ENCODE measurements at places on chromosomes 12 and 14.

DNA sequence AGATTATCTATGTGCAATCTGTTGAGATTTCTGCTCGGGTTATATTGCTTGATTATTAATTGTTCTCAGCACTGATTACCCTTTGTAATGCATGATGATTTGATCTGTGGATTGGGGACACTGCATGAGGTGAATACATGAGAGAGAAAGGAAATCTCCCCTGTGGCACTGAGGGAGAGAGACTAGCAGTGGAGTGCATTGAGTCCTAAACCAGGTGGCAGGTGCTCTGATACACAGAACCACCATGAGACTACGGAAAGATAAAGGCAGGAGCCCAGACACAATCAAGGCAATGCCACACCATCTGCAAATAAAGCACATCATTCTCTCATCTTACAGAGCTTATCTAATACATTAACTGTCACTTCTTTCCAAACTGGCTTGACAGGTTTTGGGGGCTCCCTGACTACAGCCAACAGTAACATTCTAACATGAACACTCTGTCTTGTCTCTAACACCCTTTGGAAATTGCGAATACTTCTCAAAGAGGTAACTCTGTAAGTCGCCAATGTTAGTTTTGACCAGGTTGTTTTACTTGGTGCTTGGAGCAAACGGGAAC lies 37.6 kb upstream of the TSPAN8 start:
- DNase-seq: no peak

DNA sequence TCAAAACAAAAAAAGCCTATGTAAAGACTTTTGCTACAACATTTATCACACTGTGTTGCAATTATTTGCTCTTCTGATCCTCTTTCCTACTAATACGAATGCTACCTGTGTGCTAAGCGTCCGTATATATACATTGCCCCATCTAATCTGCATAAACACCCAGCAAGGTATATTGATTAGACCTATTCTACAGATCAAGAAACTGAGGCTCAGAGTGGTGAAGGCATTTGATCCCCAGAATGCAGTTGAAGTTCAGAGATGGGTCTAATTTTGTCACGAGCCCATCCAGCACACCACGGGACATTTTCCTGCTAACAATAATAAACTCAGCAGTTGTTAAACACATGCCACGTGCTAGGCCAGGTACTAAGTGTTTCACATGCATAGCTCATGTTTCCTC lies 25.1 kb upstream of the CORO1C start:
- no peak for DNase-seq

- no peak for DNase-seq
These were observed 14.3 kb downstream of the CAMKK2 start for GRCh38 chr12:121282072-121282742.

DNA sequence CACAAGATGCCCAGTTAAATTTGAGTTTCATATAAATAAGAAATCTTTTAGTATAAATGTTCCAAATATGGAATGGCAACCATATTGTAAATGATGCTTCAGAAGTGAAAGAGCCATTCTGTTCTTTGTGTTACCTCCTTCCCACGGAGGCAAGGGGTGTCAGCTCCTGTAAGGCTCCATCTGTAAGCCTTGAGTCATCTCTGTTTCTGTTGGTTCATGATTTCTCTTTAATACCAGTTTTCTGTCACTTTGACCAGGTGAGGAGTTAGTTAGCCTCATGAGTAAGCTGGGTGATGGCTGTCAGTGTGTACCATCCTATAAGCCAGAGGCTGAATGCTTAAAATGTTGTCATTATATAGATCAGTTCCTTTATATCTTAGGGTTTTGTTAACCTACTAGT lies 61.9 kb downstream of the TMEM30B start:
- no peak for DNase-seq

DNA sequence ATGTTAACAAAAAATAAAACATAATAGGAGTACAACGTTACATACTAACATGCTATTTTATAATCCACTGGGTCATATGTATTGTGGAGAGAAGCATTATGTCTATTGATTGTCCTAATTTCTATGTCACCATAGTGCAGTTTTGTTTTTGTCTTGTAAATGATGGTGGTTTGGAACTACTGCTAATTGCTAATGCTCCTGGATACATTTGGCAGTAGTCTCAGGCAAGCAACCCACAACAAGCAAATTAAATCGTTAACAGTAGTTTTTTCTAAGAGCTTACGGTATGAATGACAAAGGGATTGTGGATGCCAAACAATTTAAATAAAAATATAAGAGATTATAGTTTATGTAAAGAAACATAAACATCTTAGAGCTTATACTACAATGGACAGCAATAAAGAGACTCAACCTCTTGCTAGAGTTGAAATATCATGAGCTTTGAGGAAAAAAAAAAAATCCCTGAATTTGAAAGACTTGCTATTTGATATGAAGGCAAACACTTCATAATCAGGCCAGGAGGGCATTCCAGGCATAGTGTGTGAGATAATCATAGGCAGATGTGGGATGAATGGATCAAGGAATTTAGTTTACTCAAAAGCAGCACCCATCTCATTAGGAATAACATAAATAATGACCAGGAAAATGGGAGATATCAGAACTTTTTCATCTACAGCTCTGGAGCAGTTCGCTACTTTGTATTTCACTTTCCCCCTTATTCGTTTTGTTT lies 181.3 kb downstream of the CCDC59 start:
- no peak for DNase-seq

DNA sequence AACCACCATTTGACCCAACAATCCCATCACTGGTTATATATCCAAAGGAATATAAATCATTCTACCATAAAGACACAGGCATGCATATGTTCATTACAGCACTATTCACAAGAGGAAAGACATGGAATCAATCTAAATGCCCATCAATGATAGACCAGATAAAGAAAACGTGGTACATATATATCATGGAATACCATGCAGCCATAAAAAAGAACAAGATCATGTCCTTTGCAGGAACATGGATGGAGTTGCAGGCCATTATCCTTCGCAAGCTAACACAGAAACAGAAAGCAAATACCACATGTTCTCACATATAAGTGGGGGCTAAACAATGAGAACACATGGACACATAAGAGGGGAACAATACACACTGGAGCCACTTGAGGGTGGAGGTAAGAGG lies 15.7 kb downstream of the CAPRIN2 start:
- no peak for DNase-seq

DNA sequence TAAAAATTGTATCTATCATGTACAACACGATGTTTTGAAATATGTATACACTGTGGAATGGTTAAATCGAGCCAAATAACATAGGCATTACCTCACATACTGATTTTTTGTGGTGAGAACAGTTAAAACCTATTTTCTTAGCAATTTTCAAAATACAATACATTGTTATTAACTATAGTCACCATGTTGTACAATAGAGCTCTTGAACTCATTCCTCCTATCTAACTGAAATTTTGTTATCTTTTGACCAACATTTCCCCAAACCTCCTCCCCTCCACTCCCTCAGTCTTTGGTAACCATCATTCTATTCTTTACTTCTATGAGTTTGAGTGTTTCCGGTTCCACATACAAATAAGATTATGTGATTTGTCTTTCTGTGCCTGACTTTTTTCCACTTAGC lies 6.8 kb upstream of the SLC38A2 start:
- no peak for DNase-seq

- no peak for DNase-seq
These were observed 250.2 kb downstream of the ANO2 start for GRCh38 chr12:5694759-5695409.

- no peak for DNase-seq
These were observed 105.1 kb downstream of the AEBP2 start for GRCh38 chr12:19544353-19544752.

GRCh38 chr12:12439636-12440035 lies 82.8 kb downstream of the BORCS5 start:
- DNase-seq: peak; percentile 65

DNA sequence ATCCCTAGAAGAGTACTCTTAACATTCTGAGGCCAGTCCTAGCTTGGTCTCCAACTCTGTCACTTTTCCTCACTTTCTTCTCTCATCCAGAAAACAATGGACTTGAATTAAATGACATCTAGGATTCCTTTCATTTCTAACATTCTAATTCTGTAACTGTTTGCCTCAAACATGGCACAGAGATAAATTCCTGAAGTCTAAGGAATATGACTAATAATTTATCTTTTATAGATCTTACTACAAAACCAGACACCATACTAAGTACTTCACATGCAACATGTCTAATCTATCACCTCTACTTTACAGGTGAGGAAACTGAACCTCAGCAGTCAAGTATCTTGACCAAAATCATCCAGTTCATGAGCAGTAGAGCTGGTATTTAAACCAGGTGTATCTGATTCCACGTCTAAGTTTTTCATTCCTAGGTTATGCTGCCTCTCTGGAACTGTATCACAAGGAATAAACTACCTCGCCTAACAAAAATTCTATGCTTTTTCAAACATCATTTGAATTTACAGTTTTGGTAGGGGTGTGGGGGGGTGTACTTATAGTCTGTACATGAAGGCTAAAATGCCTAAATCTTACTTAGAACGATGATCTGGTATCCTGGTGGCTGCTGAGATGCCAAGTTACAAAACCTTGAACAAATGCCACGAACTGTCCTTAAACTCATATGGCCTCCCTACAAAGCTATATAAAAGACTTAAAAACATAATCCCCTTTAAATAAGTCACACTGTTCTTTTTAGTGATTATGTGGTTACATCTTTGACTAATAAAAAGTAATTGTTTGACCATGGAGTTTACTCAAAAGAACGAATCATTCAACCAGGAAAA lies 41.6 kb downstream of the ATXN2 start:
- no peak for DNase-seq

DNA sequence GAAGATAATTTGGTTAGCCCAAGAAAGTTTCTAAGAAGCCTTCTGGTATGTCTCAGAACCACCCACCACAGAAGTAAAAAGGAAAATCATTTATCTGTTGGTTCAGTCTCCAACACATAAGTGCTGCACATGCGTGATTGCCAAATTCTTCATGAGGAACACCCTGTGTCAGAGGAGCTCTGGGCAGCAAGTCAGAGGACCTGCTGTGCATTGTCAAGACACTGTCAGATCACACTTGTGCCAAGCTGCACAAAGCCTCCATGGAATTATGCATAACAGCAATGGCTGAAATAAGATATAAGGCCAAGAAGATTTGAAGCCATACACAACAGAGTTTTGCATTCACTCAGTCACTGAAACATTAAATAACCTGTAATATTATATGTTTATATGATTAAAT lies 1304.7 kb upstream of the FLRT2 start:
- no peak for DNase-seq

GRCh38 chr14:95485222-95485819 lies 31.1 kb downstream of the SYNE3 start:
- no peak for DNase-seq

GRCh38 chr12:9260931-9261330 lies 52.7 kb upstream of the PZP start:
- DNase-seq: no peak

DNA sequence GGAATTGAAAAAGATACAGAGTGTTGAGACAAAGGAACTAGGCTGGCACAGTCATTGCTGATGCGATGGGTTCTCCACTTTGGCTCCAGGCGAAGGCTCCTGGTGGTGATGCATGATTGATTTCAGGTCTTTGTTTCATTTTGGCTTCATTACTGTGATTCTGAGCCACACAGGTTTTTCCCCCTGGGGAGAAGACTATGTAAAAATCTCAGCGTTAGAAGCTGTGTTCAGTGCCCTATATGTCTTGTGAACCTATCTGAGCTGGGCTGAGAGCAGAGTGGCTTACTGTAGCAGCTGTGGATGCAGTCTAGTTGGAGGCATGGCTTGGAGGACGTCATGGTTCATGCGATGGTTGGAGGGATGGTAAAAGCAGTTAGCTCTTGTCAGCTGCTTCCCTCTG lies 54.0 kb downstream of the GPATCH2L start:
- no peak for DNase-seq

Data from CD4-positive, alpha-beta T cell treated with Interleukin-21 for 1 hour (primary cell).